ENCODE measurements at places on chromosomes 12 and 14.
A peak's percentile ranks its signal among the peaks of the same experiment; 100 is the strongest.

DNA sequence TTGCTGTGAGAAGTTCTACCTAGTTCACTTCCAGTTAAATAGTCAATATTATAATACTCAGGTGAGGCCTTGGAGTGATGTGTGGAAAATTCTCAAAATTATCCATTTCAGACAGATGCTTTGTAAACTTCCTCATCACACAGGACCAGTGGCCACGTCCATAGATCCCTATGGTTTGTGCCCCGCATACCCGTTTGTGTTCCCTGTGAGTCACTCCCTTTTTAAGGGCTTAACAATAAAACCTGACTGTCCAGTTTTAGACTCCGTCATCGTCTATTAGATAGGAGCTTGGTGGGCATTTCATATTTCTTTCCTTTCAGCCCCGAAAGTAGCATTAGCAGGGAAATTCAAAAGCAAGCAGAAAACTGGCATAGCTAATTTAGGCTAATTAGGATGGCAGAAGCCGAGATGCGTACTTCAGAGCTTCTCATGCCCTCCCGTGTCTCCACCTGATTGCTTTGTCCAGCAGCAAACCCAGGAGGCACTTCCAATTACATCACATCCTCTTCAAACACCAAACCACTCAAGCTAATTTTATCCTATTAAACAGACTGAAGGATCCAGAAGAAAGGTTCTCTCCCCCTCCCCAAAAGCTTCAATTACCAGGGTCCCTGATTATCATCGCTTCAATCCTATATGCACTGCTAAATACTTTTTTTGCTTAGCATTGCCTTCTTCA is 186.6 kb upstream of the OTX2 start:
- DNase-seq = peak; percentile 4

DNA sequence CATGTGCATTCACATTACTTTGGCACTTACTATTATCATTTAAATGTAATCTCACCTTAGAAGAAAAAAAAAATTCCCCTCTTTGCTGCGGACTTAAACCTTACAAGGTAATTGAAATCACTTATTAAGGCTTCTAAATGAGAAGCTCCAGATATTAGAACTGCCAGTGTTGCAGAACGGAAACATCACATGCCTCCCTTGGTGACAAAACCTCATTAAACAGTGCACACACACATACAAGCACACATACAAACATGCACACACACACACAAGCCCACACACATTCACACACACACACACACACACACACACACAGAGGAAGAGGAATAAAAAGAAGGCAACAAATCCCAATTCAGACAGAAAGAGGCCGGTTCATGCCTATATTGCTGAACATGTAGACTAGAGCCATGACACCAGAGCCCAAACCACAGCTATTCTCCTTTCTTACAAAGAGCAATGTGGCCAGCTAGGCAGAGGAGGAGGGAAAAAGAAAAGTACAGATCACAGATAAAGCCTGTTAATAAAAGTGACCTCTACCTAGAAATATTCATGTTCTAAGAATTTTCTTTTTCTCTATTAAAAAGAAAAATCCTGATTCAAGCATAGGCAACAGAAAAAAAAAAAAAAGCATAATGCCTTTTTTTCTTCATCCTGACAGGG is 405.2 kb upstream of the FLRT2 start:
- no peak for DNase-seq

GRCh38 chr12:105956662-105957457 is 181.9 kb downstream of the NUAK1 start:
- DNase-seq = no peak

DNA sequence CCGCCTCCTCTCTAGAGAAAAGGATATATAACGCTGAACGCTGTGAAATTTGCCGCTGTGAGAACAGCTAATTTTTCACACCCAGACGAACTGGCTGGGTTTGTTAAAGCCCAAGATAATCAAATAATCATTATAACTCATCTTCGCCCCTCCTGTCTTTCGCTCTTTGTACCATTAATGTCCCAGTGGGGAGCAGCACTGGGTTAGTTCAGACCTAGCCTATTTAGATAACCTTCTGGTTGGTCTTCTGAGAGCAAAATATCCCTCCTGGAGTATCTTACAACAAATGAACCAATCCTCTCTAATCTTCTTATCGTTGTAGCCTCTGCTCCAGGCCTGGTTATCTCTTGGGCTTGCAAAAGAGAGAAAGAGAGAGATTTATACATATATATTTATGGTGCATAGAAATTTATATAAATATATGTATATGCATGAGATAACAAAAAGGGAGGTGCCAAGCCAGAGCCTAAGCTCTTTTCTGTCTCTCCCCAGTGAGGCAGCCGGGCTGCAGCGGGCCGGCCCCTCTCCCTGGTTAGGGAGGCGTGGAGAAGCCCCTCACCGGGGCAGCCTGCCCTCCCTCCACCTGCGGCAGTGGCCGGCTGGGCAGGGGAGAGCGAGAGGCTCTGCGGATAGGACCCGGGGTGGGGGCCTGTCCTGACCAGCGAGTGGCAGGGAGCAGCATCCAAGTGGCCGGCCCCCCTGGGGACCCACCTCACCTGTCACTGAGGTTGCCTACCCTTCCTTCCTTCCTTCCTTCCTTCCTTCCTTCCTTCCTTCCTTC is 202.0 kb upstream of the LHX5 start:
- no peak for DNase-seq

DNA sequence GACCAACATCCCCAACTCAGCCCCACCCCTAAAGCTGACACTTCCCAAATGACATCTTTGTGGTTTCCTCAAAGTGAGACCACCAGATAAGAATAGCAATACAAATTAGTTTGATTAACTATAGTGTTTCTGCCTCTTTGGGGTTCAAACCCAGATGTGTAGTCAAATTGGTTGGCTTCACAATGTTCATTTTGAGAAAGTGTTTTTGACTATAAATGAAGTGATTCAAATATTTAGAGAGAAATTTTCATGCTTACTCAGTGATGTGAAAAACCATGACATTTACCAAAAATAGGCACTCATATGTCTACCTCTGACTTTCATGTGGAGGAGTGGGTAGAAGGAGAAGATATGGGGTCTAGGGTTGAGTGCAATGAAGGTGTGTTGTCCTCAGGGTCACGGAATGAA is 218.4 kb downstream of the BCAT1 start:
- no peak for DNase-seq

All from NCI-H526 treated with DMSO at 0.1 percent for 48 hours (cell line).